Left forelimb (tissue), 1 donor: ENCODE measurements at places on chromosomes 5 and 9.

- no peak for DNase-seq
Observed at GRCh38 chr5:14502294-14502690, 79.3 kb upstream of the OTULINL start.

DNA sequence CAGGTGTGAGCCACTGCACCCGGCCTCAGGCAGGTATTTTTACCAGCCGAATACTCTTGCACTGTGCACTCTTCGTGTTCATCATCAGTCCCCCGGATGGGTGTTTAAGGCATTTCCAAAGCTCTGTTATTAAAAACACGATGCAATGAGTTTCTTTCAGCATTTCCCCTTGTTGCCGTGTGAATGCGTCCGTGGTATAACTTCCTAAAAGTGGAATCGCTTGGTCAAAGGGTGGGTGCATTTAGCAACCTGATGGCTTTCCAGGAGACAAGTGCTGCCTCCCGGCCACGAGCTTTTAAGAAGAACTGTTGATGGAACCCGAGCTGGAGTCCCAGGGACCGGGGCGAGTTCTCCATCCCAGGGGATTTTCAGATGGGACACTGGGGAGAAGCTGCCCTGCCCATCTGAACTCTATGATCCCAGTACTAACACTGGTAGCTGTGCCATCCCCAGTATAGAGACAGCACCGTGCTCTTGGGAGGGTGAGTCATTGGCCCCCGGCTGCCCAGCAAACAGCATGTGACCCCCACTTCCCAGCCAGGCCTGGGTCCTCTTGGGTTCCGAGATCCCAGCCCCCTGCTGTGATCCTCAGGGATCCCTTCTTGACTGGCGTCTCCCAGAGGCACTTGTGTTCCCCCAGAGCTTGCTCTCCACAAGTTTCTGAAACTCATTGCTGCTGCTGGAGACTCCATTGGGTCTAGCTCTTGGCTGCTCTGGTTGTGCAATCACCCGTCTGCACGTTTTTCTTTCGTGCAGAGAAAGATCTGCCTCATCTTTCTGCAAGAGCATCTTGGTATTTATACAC is 169.5 kb upstream of the IER5L start:
- DNase-seq: no peak

GRCh38 chr9:120424248-120424647 is 155.7 kb downstream of the CDK5RAP2 start:
- no peak for DNase-seq

DNA sequence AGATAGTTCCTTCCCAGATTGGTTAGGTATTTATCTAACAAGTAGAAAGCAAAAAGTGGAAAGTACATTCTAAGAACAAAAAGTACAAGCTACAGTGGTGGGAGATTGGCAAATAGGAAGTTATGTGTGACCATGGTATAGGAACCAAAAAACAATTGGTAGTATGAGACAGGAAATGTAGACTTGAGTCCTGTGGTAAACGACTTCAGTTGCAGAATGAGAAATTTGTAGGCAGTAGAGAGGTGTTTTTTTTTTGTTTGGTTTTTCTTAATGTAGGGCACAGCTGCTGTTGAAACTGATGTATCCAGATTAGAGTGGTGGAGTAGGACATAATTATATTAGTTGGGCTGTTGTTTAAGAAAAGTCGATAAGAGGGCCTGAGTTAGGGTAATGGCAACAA is 72.0 kb downstream of the CCNH start:
- DNase-seq: no peak

GRCh38 chr9:37444890-37445289 is 20.4 kb downstream of the ZBTB5 start:
- DNase-seq: no peak

GRCh38 chr9:114114364-114114763 is 15.3 kb upstream of the KIF12 start:
- DNase-seq: no peak

- no peak for DNase-seq
Observed at GRCh38 chr9:84761137-84761808, 91.7 kb downstream of the NTRK2 start.

DNA sequence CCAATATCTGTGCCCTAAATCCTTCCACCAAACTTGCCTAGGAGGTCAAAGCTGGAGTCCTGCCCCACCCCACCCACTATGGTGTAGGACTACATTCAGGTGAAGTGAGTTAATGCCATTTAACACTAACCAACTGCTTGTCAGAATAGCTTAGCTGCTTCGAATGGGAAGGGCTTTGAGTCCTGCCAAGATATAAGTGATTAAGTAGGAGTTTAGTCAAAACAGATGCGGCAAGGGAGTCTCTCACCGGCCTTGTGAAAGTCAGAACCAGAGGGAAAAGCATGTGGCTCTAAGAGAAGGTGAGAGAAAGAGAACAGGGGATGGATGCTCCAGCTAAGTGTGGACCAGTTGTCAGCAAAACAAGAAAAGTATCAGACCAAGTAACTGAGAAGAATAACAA is 132.6 kb downstream of the SPOCK1 start:
- DNase-seq: no peak

DNA sequence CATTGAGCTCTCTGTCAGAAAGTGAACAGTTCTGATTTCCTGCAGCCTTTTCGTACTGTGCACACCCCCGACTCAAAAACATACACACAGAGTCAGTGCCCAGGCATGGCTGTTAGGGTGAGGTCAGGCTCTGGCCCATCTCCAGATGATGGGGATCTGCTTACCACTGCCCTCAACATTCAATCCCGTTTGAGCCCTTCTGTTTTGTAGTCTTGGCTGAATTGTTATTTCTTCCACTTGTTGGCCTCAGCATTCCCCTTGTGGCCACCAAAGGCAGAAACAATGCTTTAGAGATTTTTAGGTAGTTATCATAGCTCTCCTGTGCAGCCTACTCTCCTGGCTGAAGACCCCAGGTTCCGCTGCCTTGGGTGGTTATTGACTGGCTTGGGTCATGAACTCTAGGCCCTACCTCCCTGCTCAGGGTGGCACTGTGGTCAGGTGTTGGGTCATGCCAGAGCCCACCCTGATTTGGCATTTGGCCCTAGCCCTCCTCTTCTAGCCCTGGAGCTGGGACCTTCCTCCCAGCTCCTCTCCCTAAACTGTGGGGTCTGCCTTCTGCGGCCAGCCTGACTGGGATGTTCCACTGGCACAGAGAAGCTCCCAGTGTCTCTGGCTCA is 7.8 kb upstream of the MYOZ3 start:
- no peak for DNase-seq

GRCh38 chr9:84478996-84479395 is 138.4 kb upstream of the SLC28A3 start:
- no peak for DNase-seq

DNA sequence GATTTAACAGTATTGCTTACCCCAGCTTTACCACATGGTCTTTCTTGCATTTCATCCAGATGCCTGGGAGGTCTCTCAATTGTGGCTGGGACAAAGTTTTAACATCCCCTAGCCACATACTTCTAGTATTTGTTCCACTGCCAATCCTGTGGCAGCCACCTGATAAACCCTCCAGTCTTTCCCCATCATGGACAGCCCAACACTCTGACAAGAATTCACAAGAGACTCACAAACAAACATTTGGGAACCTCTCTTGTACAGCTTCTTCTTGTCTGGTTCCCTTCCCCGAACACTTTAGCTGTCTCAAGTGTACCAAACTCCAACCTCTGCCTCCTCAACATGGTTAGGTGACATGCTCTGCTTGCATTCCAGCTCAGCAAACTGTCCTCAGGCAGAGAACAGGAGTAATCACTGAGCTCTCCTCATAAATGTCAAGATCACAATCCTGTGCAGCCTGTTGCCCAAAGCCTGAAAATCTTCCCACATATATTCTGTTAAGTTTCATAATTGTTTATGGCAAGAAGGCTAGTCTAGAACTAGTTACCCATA is 59.7 kb downstream of the STRBP start:
- no peak for DNase-seq

DNA sequence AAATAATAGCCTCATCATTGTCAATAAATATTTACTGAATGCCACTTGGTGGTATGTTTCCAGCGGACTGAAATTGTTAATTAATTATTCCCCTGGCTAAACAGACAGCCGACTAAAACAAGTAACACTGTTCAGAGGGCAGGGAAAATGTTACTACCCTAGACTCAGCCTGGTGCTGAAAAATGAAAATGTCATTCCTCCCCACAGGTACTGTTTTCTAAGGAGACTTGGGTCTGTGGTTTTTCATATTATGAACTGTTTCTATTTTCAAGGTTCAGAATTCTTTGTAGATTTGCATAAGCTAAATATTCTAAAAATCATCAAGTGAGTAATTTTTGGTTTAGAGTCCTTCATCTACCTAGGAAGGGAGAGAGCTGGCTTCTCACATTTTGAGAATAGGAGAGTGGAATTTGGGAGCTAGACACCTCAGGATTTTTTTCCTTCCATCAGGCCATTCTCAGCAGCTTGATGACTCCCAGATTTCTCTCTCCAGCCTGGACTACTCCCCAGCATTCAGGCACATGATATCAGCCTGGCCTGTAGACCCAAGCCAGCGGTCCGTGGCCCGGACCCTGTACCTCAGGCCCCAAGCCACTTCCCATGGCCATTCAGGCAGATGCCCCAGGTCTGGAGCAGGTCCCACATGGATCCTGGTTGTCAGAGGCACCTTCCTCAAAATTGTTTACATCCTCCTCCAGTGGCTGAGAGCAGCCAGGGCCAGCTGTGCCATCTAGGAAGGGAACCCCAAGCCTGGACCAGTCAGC is 24.4 kb downstream of the BHMT start:
- no peak for DNase-seq

DNA sequence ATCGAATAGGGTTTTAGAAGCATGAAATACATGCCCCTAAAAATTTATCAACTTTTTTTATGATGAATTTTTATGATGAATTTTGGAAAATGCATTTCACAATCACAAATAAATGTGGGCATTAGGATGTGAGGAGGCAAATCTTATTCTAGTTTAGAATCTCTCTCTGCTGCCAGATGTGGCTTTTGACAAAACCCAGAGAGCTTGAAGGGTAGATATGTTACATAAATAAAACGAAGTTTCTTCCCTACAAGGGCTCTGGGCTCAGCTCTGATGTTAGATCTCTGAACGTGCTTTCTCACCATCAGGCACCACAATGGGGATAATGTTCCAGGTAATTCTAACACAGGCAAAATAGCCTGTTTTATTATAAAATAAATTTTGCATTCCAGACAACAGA is 102.3 kb upstream of the ADAMTSL1 start:
- DNase-seq: no peak

DNA sequence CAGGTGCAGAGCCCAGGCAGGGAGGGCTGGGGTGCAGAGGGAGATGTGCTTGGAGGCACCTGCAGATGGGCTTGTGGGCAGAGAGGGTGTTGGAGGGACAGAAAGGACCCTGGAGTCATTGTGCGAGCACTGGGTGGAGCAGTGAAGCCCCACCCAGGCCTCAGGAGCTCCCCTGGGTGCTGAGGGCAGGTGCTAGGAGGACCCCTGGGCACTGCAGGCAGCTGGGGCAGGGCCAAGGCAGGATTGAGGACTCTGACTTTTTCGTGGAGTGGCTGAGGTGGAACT is 10.3 kb upstream of the SLC6A18 start:
- DNase-seq: no peak

DNA sequence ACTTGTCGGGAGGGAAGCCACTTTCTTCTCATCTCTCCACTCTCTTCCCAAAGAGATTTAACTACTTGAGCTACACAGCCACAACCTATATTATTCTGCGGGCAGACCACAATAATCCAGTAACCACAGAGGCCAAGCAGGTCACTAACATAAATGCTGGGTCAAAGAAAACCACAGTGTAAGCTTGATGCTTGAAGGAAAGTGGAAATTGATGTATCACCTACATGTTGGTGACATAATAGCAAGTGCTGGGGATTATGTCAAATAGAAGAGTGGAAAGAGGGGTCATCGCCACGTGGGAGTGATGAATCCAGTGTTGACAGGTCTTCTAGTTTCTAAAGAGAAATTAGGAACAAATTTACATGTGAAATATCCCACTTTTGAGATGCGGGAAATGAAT is 40.9 kb downstream of the RFK start:
- no peak for DNase-seq

DNA sequence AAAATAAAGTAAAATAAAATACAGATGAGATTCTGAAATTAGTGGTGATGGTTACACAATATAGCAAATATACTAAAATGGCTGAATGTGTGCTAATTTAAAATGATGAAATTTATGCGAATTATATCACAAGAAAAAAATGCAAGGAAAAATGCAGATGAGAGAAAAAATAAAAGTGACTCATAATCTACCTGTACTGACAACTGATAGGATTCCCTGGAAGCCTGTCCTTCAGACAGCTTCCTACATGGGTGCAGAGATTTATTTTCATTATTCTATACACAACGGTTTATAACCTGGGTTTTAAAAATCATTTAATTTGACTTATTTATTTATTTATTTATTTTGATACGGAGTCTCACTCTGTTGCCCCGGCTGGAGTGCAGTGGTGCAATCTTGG is 5.8 kb upstream of the NCS1 start:
- DNase-seq: no peak

- no peak for DNase-seq
Observed at GRCh38 chr5:33230467-33231078, 210.2 kb upstream of the TARS1 start.
